Heart right ventricle (tissue), 16 donors: ENCODE measurements at places on chromosomes 13 and 19. TPM values are rescaled to one million over a fixed set of nuclear protein-coding genes. Genes with fewer than 3 reads are reported as not detected.

The DPF1 gene
- 0.19 TPM for total RNA-seq

The ZNF567 gene
- total RNA-seq: 3.4 TPM

DNA sequence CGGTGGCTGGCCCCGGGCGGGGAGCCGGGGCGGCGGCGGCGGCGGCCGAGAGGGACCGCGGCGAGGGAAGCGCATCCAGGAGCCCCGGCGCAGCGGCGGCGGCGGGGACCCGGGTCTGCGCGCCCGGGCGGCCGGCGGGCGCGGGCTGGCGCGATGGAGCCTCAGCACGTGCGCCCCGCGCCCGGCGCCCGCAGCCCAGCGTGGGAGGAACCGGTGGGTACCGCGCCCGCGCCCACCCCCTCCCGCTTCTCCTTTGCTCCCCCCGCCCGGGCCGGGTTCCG lies 7.8 kb upstream of the DGKH start:
- peak overlapping the region; percentile 75 for H3K4me3 ChIP-seq
- peaks cover 27% of the 10 kb centered on the region for H3K4me1 ChIP-seq

DNA sequence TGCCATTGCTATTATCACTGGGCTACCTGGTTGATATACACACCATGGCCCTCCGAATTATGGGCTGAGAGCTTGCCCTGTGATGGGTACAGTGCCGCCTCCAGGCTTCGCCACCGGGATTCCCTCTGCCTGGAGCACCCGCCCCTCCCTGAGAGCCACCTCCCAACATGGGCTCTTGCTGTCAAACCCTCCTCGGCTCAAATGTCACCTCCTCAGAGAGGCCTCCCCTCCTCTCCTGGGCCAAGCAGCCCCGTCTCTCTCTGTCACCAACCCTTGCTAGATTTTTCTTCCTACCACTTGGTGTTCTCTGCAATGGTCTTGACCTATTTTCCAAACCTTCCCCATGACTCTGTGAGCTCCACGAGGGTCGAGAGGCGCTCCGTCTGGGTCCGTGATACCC lies 12.2 kb upstream of the TLE2 start:
- no peak for DNase-seq
- no peak overlapping the region for H3K4me3 ChIP-seq
- peaks cover 6% of the 10 kb centered on the region for H3K4me1 ChIP-seq

GRCh38 chr19:778910-779653 lies 18.2 kb upstream of the PTBP1 start:
- DNase-seq: no peak
- no peaks in the 10 kb centered on the region for H3K36me3 ChIP-seq
- peak overlapping the region; percentile 29 for H3K4me3 ChIP-seq
- H3K27ac ChIP-seq: peak overlapping the region; percentile 2
- H3K27me3 ChIP-seq: no peaks in the 10 kb centered on the region
- peaks cover 3% of the 10 kb centered on the region for H3K4me1 ChIP-seq

GRCh38 chr13:75486146-75487062 lies 4.4 kb upstream of the TBC1D4 start:
- H3K4me3 ChIP-seq: no peak overlapping the region
- no peaks in the 10 kb centered on the region for H3K27me3 ChIP-seq
- DNase-seq: no peak
- no peaks in the 10 kb centered on the region for H3K36me3 ChIP-seq
- H3K27ac ChIP-seq: no peak overlapping the region

The OSCAR gene
- 5.3 TPM for total RNA-seq

- H3K27me3 ChIP-seq: peaks cover 49% of the 10 kb centered on the region
- no peak for DNase-seq
- H3K4me1 ChIP-seq: no peaks in the 10 kb centered on the region
- H3K27ac ChIP-seq: no peak overlapping the region
- no peaks in the 10 kb centered on the region for H3K36me3 ChIP-seq
Observed at GRCh38 chr13:25415241-25415640, 43.5 kb downstream of the ATP8A2 start.

DNA sequence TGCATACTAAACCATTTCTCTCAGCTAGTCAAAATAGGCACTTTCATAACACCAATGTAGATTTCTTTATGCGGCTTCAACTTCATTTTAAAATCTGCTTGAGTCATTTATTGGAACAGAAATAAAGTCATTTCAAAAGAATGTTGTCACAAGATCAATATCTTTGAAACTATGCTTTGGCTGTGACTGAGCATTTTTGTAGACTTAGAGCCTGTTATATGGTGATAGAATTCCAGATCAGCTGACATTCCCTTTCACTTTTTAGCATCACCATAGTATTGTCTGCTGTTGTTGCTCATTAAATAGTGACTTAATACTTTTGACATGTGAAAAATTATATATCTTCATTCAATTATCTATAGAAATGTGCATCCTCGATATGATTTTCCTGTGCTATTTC lies 279.2 kb upstream of the PRR20A start:
- no peaks in the 10 kb centered on the region for H3K4me1 ChIP-seq
- no peak overlapping the region for H3K27ac ChIP-seq
- H3K36me3 ChIP-seq: no peaks in the 10 kb centered on the region
- DNase-seq: no peak
- H3K4me3 ChIP-seq: no peak overlapping the region

GRCh38 chr19:10346509-10346908 lies 7.1 kb upstream of the ICAM3 start:
- no peak for DNase-seq
- no peak overlapping the region for H3K27ac ChIP-seq
- no peak overlapping the region for H3K4me3 ChIP-seq
- H3K36me3 ChIP-seq: no peaks in the 10 kb centered on the region

DNA sequence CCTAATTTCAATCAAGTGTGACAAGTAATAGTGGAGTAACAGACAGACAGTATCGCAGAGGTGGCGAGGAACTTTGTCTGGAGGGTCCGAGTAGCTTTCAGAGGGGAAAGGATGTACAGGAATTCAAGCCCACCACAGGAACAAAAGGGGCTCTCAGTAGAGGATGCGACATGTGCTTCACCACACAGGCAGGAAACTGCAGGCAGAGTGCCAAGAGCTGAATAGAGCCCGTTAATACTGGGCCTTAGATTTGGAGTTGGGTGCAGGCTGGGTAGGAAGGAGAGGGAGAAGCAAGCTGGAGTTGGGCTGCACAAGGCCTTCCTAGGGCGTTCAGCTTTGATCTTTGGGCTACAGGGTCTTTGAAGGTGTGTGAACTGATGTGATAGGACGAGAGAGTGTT lies 1.2 kb downstream of the CCDC70 start:
- no peak for DNase-seq
- no peak overlapping the region for H3K4me3 ChIP-seq
- H3K27me3 ChIP-seq: no peaks in the 10 kb centered on the region
- no peak overlapping the region for H3K27ac ChIP-seq
- no peaks in the 10 kb centered on the region for H3K36me3 ChIP-seq

GRCh38 chr13:22082437-22083100 lies 411.7 kb downstream of the FGF9 start:
- H3K4me3 ChIP-seq: no peak overlapping the region
- H3K4me1 ChIP-seq: no peaks in the 10 kb centered on the region
- no peaks in the 10 kb centered on the region for H3K27me3 ChIP-seq
- no peaks in the 10 kb centered on the region for H3K36me3 ChIP-seq
- no peak overlapping the region for H3K27ac ChIP-seq

The MYH14 gene
- 110 TPM for total RNA-seq

The TMPRSS9 gene
- total RNA-seq: not detected

DNA sequence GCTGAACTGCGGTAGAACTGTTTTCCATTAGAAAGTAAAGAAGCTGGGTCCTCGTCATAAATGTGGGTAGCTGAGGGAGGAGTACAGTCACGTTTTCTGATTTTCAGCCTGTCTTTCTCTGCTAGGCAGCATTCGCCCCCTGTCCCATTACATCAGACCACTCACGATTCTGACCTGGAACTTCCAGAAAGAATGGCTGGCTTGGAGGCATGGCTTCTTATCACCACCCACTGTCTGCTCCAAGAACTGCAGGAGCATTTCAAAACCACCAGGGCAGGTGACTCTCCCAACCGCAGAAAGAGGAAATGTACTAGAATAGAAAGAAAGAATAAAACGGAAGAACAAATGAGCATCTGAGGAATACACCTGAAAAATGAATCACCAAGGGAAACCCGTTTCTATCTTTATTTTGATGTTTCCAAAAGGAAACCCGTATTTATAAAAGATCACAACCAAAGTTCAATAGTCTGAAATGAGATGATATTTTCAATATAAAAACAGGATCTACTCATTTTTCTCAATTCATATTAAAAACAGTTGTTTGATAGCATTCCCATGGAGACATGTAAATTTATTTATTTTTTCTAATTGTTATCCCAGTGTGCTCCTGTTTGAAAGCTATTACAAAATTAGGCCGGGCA lies 22.1 kb upstream of the POMP start:
- no peaks in the 10 kb centered on the region for H3K27me3 ChIP-seq
- no peak overlapping the region for H3K4me3 ChIP-seq
- DNase-seq: peak; percentile 71
- H3K27ac ChIP-seq: no peak overlapping the region
- no peaks in the 10 kb centered on the region for H3K36me3 ChIP-seq
- peaks cover 25% of the 10 kb centered on the region for H3K4me1 ChIP-seq

The TEX26 gene
- not detected for total RNA-seq

The LHB gene
- total RNA-seq: not detected

The ATP1A3 gene
- 354 TPM for total RNA-seq

The GRIN2D gene
- total RNA-seq: 0.04 TPM

- H3K4me1 ChIP-seq: no peaks in the 10 kb centered on the region
- no peak overlapping the region for H3K27ac ChIP-seq
- no peaks in the 10 kb centered on the region for H3K36me3 ChIP-seq
- no peak for DNase-seq
- H3K27me3 ChIP-seq: no peaks in the 10 kb centered on the region
Observed at GRCh38 chr13:91661692-91662490, 263.5 kb downstream of the GPC5 start.

- no peak for DNase-seq
- H3K36me3 ChIP-seq: no peaks in the 10 kb centered on the region
- peaks cover 44% of the 10 kb centered on the region for H3K27me3 ChIP-seq
- H3K4me1 ChIP-seq: peaks cover 22% of the 10 kb centered on the region
- H3K27ac ChIP-seq: no peak overlapping the region
Observed at GRCh38 chr19:4581666-4582553, 22.4 kb upstream of the SEMA6B start.

GRCh38 chr19:55212447-55212846 lies 3.1 kb upstream of the PTPRH start:
- no peaks in the 10 kb centered on the region for H3K27me3 ChIP-seq
- peaks cover 24% of the 10 kb centered on the region for H3K4me1 ChIP-seq
- no peak for DNase-seq
- no peak overlapping the region for H3K27ac ChIP-seq

The GNA15 gene
- 0.72 TPM for total RNA-seq

The SIGLEC14 gene
- total RNA-seq: 0.70 TPM

DNA sequence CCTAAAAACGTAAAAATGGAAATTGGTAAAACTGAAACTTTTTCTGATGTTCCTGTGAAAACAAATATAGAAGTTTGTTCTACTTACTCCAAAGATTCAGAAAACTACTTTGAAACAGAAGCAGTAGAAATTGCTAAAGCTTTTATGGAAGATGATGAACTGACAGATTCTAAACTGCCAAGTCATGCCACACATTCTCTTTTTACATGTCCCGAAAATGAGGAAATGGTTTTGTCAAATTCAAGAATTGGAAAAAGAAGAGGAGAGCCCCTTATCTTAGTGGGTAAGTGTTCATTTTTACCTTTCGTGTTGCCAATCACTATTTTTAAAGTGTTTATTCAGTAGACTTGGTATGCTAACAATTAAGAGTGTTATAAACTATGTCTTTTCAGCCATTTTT lies 25.6 kb downstream of the BRCA2 start:
- no peaks in the 10 kb centered on the region for H3K27me3 ChIP-seq
- no peak overlapping the region for H3K27ac ChIP-seq
- H3K4me1 ChIP-seq: no peaks in the 10 kb centered on the region

The POLR2E gene
- total RNA-seq: 147 TPM

- H3K36me3 ChIP-seq: no peaks in the 10 kb centered on the region
- no peaks in the 10 kb centered on the region for H3K27me3 ChIP-seq
- no peak overlapping the region for H3K4me3 ChIP-seq
Observed at GRCh38 chr19:35460608-35461007, 12.6 kb downstream of the FFAR2 start.

- no peak for DNase-seq
- H3K36me3 ChIP-seq: no peaks in the 10 kb centered on the region
- no peaks in the 10 kb centered on the region for H3K27me3 ChIP-seq
- H3K4me1 ChIP-seq: peaks cover 7% of the 10 kb centered on the region
Observed at GRCh38 chr19:54026656-54027055, 35.2 kb downstream of the CACNG6 start.

DNA sequence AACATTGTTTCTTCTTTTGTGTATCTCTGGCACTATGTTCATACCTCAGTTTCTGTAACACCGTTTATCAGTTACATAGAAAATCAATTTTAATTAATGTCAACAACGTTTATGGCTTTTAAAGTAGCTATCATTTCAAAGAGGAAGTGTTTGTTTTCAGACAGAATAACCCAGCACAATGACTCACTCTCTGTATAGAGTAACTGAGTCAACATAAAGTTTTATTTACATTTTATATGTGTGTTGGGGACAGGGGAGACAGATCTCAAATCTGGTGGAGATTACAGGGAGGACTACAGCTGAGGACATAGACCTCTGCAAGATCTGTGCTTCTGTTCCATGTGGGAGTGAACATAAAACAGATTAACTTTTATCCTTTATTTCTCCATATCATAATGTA lies 2590.1 kb downstream of the PCDH9 start:
- H3K27me3 ChIP-seq: no peaks in the 10 kb centered on the region
- H3K27ac ChIP-seq: no peak overlapping the region
- no peak overlapping the region for H3K4me3 ChIP-seq
- H3K36me3 ChIP-seq: no peaks in the 10 kb centered on the region

GRCh38 chr13:32041429-32041828 lies 9.9 kb downstream of the FRY start:
- no peak for DNase-seq
- no peak overlapping the region for H3K27ac ChIP-seq
- no peaks in the 10 kb centered on the region for H3K27me3 ChIP-seq
- no peak overlapping the region for H3K4me3 ChIP-seq
- H3K36me3 ChIP-seq: no peaks in the 10 kb centered on the region

DNA sequence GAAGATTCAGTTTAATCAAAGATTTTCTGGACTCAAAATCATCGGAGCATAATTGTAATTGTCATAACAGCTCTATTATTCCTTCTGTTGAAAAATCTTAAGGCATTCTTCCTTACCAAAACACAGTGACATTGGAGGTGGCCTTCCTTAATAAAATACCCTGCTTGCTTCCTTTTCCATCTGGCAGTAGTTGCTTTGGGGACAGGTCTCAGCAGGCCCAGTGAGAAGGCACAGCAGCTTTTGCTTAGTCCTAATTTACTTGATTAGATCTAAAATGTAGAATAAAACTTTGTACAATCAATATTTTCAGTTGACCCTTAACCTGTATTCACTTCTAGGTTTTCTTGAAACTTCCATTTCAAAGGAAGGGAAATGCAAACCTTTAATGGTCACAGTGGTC lies 471.6 kb downstream of the PCDH20 start:
- H3K4me3 ChIP-seq: no peak overlapping the region
- H3K36me3 ChIP-seq: no peaks in the 10 kb centered on the region
- no peak for DNase-seq
- H3K4me1 ChIP-seq: no peaks in the 10 kb centered on the region
- no peaks in the 10 kb centered on the region for H3K27me3 ChIP-seq
